ENCODE measurements at places on chromosomes 4 and X. TPM values are rescaled to one million over a fixed set of nuclear protein-coding genes. Genes with fewer than 3 reads are reported as not detected.

Gene ARHGAP4
- 236 TPM for total RNA-seq

DNA sequence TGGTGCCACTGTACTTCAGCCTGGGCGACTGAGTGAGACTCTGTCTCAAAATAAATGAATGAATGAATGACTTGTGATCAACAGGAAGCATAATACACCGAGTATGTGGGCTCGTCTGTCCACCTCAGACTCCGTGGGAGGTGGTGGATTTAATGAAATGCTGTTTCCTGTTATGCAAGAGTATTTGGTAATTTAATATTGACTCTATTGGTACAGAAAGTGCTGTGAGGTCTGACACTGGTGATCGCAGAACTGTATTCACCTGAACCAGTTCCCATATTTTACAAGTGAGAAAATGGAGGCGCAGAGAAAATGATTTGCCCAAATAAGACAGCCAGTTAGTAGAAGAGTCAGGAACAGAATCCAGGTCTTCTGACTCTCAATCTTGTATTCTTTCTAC, 423.3 kb downstream of the RAPGEF2 start:
- DNase-seq: no peak

Gene PABPC1L2B
- total RNA-seq: not detected

Gene CPXCR1
- not detected for total RNA-seq

DNA sequence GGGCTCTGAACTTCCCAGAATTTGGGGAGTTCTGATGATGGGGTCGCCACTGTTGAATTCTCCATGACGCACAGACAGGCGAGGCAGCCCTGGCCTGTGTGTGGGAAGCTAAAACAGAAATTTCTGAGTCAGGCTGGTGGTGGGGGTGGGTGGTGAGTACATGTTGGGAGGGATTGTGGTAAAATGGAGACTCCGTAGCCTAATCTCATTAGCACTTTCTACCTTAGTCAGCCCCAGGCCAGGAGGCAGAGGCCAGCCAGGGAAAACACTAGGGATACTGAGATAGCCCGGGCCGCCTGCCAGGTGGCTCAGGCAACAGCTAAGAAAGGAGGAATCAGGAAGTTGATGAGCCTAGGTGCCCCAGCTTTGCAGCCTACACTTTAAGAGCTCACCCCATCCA, 39.3 kb upstream of the NHSL2 start:
- DNase-seq: no peak

DNA sequence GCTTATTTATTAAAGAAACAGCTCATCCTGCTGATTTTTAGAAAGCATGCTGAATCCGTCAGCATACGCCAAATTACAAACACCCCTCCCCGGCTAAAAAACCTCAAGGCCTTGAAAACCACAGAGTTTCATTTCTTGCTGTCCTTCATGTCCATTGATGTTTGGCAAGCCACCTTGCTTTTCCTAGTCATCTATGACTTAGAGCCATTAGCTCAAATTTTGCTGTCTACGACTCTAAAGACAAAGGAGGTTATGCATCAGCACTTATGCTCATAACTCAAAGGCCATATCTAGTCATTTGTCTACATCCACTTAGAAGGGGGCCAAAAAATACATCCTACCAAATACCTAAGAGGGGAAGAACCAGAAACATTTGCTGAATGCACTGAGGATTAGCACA, 925.1 kb downstream of the PCDH7 start:
- no peak for DNase-seq

DNA sequence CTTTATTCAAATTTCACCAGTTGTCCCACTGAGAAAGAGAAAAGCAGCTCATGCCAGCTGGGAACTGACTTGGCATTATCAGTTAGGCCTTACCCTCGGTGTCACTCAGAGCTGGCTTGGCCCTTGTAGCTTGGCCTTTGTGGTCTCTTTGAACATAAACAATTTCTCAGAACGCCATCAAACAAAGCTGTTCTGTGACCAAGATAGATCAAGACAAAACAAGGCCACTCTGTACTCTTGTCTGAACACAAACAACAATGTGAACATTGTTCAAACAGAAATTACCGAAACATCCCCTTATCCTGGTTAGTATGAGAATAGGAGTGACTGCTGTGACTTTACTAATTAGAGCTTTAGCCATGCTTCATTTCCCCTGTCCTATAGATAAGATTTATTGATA, 57.2 kb downstream of the DIPK2B start:
- no peak for DNase-seq

GRCh38 chrX:69133921-69134542, 31.2 kb downstream of the PJA1 start:
- DNase-seq: no peak

GRCh38 chr4:108831886-108832285, 69.0 kb upstream of the ETNPPL start:
- DNase-seq: no peak

Gene UGT2B7
- total RNA-seq: not detected

DNA sequence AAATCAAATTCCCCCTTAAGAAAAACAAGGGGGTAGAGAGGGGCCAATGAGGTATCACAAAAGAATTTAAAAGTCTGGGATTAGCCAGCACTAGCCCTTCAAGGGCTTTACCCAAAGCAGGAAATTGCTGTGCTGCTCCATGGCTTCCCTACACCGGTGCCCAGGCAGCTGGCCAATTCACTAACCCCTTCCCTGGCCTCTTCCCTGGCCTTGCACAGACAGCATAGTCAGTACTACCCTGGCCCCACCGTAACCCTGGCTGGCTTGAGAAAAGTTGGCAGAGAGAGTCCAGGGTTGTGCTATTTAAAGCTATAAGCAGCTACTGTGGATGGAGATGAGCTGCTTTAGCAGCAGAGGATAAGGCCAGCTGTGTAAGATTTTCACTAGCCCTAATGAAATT, 43.1 kb downstream of the ADAMTS3 start:
- peak; percentile 81 for DNase-seq

GRCh38 chr4:167885872-167886271, 206.5 kb upstream of the ANXA10 start:
- no peak for DNase-seq

- DNase-seq: no peak
Observed at GRCh38 chr4:104330125-104330905, 164.4 kb downstream of the CXXC4 start.

All from spleen (tissue), 13 donors.